ENCODE measurements at places on chromosomes 12 and 14.

DNA sequence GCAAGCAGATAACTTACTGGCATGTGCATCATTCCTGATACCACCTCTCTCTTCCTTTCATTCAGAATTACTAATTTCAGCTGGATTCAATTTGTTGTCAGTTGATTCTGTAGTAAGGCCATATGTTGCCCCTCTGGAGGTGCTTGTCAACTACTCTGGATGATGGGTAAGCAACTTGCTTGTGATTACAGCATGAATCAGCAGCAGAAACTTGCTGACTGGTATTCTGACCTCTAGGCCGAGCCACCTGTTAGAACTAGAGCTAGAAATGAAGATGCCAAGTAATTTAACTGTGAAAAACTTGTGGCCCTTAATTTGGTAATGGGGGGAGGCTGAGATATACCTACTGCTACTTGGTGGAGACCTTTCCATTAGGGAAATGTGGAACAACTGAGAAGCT lies 5.1 kb downstream of the RNF10 start:
- no peak for DNase-seq

- no peak for DNase-seq
Measured at GRCh38 chr14:104515811-104516780, 63.5 kb upstream of the C14orf180 start.

GRCh38 chr12:21642707-21643389 lies 14.8 kb downstream of the LDHB start:
- DNase-seq, result no peak

DNA sequence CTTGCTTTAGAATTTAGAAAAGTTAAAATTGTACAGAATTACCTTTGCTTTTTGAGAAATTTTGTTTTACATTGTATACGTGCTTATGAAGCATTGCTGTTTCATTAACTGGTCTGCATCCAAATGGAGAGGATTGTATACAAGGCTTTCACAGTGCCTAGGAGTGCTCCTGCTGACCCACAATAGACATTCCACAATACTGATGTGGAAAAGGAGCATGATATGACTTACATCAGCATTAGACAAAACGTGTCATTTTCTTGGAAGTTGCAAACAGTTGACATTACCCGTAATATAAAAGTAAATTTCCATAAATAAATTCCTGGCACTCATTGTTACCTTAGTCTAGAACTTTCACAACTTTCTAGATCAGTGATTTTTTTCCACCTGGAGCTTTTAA lies 1.9 kb downstream of the PRKD1 start:
- DNase-seq, result no peak

GRCh38 chr14:104462651-104463630 lies 116.6 kb upstream of the C14orf180 start:
- no peak for DNase-seq

GRCh38 chr12:92130999-92131398 lies 14.6 kb downstream of the BTG1 start:
- DNase-seq, result no peak

DNA sequence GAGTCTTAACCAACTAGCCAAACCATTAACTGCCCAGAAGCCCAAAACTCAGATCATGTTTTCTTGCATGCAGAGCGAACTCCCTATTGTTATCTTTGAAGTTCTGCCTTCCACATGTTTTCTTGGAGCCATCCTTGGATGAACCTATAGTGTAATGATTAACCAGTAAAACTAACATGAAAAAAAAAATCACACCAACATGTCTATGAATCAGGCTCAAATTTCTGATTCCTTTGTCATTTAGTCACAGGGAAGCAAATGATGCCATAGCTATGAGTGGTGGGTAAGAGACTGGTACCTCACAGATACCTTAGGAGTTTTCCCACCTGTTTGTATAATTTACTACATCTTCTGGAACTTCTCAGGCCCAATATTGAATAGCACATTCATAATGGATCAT lies 70.7 kb downstream of the PTPRO start:
- no peak for DNase-seq

DNA sequence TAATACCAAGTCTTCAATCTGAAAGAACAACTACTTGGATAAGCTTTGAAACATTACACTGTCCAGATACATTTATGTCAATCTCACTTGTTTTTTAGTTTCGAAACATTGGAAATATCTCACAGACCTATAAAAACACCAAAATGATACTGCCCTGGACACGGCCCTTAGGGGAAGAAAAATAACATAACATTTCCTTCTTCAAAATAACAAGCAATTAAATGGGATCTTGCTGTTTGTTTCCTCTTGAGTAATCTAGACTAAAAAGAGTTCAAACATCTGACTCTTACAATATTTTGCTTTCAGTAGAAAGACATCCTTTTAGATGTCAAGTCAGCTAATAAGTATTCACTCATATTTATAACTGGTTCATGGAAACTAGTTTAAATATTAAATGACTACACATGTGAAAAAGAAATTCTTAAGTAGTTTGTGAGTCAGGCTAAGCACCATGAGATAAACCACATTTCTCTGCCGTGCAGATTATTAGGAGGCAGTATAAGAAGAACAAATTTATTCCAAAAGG lies 87.5 kb downstream of the EPS8 start:
- no peak for DNase-seq

- no peak for DNase-seq
Measured at GRCh38 chr14:81565441-81566290, 32.0 kb upstream of the SEL1L start.

DNA sequence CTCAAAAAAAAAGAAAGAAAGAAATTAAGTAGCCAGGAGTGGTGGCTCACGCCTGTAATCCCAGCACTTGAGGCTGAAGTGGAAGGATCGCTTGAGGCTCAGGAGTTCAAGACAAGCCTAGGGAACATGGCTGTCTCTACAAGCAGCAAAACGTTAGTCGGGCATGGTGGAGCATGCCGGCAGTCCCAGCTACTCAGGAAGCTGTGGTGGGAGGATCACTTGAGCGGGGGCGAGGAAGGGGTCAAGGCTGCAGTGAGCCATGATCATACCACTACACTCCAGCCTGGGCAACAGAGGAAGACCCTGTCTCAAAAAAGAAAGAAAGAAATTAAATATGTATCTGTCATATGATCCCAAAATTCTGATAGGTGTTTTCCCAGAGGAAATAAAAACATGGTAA lies 5.3 kb downstream of the RAD52 start:
- no peak for DNase-seq

GRCh38 chr12:90990611-90991010 lies 14.2 kb downstream of the EPYC start:
- DNase-seq, result no peak

GRCh38 chr14:64973026-64973442 lies 898 bp upstream of the RAB15 start:
- no peak for DNase-seq

- no peak for DNase-seq
Measured at GRCh38 chr12:19388131-19388549, 51.2 kb upstream of the AEBP2 start.

- DNase-seq, result no peak
Measured at GRCh38 chr14:91649930-91650329, 82.0 kb downstream of the CATSPERB start.

DNA sequence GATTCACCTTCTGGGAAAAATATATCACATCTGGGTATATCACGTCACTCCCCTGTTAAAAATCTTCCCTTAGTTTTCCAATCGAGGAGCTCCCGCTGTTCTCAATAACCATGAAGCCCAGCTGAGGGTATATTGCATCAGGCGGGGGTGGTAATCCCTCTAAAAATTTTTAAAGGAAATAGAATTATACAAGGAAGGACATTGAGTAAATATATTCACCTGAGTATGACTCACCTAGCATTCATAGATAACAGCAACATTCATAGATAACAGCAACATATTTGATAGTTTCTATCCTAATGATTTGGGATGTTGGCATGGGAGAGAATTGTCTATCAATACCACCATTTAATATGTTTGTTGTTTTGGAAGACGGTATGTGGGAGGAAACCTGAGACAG lies 473.6 kb downstream of the RMST start:
- no peak for DNase-seq

Data from NCI-H1092 (cell line).